Esophagus squamous epithelium (tissue), 5 donors: ENCODE measurements at places on chromosomes 16 and 17.

- DNase-seq: no peak
Observed at GRCh38 chr17:77036136-77036840, 104.5 kb upstream of the SEC14L1 start.

GRCh38 chr16:73483076-73483791 is 435.3 kb upstream of the ZFHX3 start:
- no peak for DNase-seq

DNA sequence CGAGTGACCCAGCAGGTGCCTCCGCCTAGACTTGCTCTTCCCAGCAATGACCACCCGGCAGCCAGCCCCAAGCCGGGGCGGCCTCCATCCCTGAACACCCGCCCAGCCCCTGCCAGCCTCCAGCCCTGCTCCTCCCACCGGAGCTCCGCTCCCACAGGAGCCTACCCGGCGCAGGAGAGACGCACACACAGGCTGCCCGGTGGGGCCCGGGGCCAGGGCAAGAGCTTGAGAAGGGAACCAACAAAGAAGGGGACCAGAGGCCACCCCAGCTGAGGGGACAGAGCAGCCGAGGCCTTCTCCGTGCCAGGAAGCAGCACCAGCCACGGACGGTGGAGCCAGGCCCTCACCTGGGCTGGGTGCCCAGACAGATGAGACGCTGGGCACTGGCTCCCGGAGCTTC is 13.8 kb downstream of the PKD1 start:
- no peak for DNase-seq

DNA sequence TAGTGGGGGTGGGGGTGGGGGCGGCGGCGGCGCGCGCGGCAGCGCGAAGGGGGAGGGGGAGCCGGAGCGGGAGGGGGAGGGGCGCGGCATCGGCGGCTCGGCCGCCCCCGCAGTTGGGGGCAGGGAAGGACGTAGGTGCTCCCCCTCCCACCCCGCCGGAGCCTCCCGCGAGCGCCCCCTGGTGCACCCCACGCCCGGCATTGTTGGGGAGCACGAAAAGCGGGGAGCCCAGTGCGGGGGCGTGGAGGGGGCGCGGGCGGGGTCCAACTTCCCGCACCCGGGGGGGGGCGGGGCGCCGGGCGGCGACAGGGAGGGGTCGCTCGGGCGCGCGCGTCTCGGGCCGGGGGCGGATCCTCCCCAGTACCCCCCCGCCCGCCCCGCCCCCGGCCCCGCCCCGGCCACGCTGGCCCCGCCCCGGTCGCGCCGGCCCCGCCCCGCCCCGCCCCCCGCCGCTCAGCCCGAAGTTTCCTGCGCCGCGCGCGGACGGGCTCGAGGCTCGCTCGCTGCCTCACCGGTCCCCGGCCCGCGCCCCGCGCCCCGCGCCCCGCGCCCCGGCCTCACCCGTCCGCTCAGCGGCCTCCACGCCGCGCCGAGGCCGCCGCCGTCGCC is at the start of gene CACNA1H:
Gene CACNA1H (plus strand): TSS at position 456 of the 609 bp plus-strand sequence. CDS start 632 bp downstream, outside the sequence.
- no peak for DNase-seq

- no peak for DNase-seq
Observed at GRCh38 chr16:86350289-86350688, 160.0 kb upstream of the FOXF1 start.

- no peak for DNase-seq
Observed at GRCh38 chr16:87845213-87845612, 24.1 kb downstream of the SLC7A5 start.

DNA sequence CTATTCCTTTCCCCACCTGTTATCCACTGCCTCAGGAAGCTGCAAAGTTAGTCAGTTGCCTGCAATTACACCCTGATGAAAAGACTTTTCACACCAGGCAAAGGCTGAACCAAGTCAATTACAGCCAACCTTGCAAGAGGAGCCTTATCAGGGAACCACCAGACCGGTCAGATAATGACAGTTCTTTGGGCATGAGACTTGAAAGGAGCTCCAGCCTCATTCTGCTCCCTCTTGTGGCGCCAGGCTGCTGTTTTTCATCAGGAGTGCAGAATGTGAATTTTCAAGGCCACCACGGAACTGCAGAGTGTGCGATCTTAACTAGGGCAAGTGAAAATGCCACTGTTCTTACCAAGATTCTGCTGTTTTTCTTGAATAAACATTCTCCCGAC is 22.5 kb downstream of the DNAI2 start:
- DNase-seq: no peak

DNA sequence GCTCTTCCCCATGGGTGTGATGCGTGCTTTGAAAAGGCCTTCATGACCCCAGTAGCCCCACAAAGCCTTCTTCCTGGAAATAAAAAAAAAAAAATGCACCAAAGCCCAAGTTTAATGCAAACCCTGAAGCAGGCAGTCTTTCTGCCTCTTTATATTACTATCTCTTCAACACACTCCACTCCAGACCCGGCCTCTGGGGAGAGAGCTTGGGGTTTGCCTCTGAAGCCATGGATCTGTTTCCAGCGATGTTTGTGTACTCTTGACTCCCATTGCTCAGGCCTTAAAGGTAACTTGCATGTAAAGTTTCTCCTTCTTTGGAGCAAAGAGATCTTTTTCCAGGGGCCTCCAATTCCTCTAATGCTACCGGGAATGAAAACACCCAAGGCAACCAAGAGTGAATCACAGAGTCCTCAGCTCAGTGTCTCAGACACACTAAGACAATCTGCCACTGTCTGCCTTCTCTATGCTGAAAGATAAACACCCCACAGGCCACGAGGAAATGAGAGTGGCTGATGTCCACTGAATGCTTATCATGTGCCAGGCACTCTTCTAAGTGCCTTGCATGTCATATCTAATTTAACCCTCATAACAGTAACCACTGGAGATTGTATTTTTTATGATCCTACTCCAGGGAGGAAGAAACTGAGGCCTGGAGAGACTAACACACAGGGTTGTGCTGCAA is 56.4 kb upstream of the AKTIP start:
- no peak for DNase-seq

- no peak for DNase-seq
Observed at GRCh38 chr16:88058817-88059216, 107.6 kb downstream of the BANP start.

DNA sequence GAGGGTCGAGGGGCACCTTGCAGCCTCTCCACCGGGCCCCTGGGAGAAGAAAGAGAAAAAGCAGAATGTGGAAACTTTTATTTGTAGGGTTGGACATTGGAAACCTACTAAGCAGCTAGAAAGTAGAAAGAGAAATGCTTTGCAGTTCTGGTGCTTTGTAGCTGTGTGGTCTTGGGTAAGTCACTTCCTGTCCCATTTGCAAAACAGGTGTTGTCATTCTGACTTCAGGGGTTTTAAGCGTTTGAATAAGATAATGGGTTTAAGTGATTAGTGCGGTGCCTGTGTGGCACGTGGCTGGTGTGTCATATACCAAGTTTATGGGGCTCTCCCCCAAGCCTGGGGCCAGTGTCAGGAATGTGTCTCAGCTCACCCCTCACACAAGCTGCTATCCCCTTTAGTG is 1.6 kb downstream of the CA4 start:
- DNase-seq: no peak

DNA sequence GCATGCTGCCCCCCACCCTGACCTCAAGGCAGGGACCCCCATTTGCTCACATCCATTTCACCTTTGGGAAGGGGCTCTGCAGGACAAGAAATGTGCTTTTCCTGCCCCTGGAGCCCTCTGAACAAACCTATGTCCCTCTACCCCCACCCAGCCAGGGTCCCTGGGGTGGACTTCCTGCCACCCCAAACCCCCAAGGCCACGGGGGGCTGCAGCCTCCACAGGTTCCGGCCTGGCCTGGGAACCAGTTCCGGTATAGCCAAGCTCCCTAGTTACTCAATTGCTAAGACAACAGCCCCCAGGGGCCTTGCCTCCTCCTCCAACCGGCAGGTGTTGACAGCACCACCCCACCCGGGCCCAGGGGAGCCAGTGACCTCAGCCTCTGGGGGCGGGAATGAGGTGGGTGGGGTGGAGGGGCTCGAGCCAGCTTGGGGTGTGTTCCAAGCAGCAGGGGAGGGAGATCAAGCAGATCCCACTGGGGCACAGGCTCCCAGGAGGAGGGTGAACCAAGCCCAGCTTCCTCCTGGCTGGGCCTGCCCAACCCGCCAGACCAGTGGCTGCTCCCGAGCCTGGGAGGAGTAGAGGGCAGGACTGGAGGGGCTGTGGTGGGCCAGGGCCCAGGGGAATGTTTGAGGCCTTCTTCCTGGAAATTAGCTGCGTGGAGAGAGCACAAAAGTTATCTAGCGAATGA is 6.6 kb downstream of the PNMT start:
- no peak for DNase-seq

DNA sequence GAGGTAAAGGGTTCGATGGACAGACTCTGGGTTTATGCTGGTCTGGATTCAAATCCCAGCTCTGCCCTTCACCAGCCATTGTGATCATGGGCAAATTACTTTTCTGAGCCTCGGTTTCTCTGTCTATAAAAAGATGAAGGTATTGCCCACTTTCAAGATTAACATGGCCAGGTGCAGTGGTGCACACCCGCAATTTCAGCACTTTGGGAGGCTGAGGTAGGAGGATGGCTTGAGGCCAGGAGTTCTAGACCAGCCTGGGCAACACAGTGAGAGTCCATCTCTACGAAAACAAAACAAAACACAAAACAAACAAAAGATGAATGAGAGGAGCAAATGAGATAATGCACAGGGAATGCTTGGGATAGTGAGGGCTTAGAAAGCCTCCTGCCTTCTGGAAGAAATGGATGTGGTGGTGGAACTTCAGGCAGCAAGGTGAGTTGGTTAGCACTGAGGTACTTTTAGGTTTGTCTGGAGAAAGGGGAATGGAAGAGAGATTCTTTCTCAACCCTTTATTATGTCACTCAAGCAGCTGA is 8.5 kb downstream of the ADGRG3 start:
- DNase-seq: no peak

DNA sequence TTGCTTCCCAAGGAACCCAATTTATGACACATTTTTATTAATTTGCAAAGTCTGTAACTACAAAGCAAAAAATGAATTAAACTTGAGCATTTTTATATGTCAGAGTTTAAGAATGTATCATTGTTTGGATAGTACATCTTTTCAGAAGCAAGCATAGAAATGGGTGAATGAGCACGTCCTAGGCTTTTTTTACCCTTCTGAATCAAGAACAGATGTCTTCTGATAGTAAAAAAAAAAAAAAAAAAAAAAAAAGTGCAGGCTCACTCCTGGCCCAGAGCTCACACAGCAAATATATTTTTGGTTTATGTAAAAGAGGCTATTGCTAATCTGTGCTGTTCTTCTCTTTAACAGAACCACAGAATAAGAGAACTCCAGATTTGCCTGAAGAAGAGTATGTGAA is 6.3 kb downstream of the TERF2IP start:
- no peak for DNase-seq

DNA sequence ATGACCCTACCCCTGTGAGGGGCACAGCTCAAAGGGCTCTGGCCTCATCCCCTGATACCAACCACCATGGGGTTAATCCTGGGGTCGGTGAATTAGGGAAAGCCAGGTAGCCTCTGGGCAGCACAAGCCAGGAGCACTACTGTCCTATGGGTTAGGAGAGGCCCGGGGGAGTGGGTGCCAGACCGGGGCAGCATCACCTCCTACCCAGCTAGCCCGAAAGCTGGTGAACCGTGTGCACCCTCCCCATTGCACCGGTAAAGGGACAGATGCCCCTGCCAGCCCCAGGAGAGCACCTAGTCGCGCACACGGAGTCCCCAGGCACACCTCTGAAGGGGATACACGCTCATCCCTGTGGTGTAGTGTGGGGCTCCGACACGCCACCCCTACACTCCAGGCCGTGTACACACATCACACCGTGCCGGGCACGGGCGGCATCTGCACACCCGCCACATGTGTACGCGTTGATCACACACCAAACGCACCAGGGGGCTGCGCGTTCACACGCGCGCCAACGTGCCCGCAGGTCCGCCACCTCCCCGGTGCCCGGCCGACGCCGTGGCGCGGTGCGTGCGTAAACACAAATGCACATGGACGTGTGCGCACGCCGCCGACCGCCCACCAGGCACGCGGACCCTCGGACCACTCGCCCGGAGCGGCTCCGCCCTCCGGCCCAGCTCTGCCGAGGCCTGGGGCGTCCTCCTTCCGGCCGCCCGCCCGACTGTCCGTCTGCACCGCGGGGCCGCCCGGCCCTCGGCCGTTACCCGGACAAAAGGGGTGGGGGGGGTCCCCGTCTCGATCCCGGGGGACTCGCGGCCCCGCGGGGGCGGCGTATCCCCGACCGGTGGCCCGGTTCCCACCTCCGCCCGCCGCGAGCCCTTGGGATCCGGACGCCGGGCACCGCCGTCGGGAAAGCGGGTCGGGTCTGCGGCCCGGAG is 785 bp downstream of the UBALD1 start:
- DNase-seq: no peak

DNA sequence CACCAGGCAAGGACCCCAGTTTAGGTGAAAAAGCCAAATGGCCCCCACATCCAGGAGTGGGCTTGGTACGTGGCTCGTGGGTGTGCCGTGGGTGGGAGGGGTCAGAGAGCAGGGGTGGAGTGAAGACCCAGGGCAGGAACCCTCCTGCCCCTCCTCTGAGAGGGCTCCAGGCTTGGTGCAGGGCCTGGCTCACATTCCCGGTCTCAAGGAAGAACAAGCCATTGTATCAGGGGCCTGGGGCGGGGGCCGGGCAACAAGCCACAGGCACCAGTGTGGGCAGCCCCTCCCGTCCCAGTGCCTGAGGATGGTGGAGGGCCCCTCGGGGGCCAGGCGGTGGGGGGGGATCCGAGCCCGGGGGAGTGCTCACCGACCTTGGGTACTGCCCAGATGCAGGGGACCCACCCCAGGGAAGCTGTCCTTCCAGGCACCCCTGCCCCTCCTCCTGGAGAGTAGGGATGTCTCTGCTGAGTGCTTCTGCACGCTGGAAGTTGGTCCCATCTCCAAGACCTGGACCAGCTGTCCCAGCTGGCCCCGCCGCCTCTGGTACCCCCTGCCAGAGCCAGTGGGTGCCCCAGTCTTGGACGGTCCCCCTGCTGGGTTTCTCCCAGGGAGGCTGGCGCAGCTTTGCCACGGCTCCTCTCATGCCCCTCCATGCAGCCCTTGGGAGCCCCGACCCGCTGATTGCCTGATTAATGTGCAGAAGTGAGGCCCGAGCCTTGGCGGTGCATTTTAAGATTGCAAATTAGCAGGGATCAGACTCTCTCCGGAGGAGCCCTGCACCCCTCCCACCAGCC is 83.7 kb downstream of the RTN4RL1 start:
- DNase-seq: no peak

DNA sequence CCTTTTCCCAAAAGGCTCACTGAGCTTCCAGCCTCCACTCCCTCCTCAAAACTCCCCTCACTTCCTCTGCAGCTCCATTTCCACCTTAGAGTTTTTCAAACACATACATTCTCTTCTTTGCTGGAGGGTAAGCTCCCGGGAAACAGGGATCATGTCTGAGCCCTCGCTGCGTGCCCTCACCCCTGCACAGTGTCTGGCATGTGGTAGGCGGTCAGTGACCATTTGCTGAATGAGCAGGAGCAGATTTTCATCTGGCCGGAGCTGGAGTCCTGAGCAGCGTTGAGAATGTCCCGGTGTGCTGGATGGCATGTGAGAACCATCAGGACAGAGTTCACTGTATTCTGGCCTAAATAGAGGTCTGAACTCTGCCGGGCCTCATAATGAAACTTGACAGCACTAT is 274.5 kb downstream of the GRIN2A start:
- no peak for DNase-seq

- no peak for DNase-seq
Observed at GRCh38 chr17:80832266-80832676, 159.4 kb upstream of the CHMP6 start.

GRCh38 chr16:5479926-5480325 is 382.3 kb upstream of the EEF2KMT start:
- no peak for DNase-seq

GRCh38 chr16:49019081-49019633 is 262.5 kb downstream of the CBLN1 start:
- no peak for DNase-seq

- DNase-seq: no peak
Observed at GRCh38 chr17:17062866-17063265, 20.6 kb downstream of the MPRIP start.
